ENCODE measurements at places on chromosomes 5 and 9.
A peak's percentile ranks its signal among the peaks of the same experiment; 100 is the strongest.

DNA sequence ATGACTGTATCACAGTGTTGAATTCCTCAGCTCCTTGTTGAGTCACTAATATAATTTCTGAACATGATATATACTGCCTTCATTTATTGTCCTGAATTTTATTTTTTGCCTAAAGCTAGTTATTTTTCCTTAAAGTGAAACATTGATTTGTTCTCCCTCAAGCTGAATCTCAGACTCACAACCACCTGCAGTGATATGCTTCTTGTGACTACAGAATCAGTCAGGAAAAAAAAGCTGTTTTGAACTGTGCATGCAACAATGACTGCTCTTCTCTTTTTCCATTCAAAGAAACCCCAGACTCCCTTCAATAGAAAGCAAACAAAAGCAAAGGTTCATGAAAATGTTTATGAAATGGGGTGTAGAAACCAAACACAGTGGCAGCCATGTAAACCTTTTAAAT is 470.2 kb upstream of the CHD1 start:
- DNase-seq = no peak

DNA sequence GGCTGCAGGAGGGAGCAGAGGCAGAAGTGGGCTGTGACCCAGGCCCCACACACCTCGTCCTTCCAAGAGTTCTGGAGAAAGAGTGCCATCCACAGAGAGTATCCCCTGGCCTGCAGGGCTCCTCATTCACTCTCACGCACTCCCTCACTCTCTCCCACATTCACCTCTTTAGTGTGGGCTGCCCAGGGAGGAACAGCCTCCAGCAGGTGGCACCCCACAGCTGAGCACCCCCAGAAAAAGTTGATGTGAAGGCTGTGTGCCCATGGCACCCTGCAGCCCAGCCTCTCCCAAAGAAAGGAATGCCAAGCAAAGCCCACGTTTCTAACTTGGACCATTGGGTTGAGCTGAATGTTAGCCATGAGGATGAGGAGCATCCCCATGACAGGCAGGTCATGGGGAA is 4.5 kb upstream of the SHC3 start:
- no peak for DNase-seq

DNA sequence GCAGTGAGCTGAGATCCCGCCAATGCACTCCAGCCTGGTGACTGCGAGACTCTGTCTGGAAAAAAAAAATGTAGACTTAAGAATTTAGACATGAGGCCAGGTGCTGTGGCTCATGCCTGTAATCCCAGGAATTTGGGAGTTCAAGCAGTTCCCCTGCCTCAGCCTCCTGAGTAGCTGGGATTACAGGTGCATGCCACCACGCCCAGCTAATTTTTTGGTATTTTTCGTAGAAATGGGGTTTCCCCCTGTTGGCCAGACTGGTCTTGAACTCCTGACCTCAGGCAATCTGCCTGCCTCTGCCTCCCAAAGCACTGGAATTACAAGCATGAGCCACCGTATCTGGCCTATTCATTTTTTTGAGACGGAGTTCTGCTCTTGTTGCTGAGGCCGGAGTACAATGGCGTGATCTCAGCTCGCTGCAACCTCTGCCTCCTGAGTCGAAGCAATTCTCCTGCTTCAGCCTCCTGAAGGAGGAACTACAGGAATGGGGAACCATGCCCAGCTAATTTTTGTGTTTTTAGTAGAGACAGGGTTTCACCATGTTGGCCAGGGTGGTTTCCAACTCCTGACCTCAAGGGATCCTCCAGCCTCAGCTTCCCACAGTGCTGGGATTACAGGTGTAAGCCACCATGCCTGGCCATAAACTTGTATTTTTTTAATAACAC is 14.0 kb downstream of the DDX46 start:
- no peak for DNase-seq

DNA sequence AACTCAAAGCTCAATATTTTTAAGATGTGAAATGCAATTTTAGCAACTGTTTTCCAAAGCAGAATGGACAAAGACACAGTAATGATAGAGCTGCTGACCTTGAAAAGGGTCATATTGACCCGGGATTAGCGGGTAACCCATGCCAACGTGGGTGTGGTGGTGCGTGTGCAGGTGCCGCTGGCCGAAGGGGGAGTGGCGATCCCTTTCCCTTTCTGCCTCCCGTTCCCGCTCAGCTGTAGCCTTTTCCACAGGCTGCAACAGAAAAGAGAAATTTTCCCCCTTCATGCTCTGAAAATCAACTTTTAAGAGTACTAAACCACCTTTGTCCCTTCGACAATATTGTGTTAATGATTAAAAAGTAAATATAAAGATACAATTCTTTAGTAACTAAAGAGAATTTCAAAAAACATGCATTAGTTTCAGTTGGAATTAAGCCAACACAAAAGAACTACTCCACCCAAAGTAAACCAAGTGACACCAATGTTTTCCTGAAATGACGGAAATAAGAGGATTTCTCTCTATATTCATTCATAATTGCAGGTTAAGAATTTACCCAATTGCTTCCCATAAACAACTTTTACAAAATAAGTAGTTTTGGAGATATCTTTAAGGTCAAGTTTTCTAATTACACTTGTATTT is 105.2 kb downstream of the ZNF608 start:
- no peak for DNase-seq

DNA sequence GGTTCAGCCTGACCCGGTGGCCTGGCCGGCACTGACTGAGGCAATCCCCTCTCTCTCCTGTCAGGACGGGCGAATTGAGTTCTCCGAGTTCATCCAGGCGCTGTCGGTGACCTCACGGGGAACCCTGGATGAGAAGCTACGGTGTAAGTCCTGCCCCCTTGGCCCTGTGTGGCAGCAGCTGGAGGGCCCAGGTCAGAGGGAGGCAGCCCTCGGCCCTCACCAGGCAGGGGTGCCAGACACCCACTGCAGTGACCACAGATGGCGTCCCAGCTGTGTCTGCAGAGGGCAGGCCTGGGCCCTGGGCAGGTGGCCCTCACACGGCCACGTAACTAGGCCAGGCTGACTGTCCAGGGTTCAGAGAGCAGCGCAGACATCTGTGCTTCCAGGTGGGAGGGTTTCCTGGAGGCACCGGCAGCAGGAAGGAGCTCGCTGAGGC is 45.9 kb upstream of the HMCN2 start:
- no peak for DNase-seq

- no peak for DNase-seq
Measured at GRCh38 chr9:124198948-124199347, 58.8 kb upstream of the NEK6 start.

GRCh38 chr9:137127301-137128157 is 11.4 kb upstream of the GRIN1 start:
- DNase-seq = no peak

DNA sequence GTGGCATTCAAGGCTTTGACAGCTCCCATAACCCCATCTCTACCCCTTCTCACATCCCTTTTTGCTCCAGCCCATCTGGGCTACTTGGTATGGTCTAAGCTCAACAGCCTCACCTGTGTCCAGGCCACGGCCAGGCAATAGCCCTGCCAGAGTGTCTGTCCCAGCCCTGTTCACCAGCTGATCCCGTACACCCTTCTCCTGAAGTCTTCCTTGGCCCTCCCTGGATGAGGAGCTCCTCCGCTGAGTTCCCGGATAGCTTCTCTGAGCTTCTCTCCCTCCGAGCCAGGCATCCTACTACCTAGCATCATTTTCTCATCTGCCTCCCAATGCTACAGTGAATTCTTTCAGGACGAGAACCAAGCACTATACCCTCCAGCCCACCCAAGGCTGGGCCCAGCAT is 208.2 kb downstream of the DAB2IP start:
- DNase-seq = no peak

DNA sequence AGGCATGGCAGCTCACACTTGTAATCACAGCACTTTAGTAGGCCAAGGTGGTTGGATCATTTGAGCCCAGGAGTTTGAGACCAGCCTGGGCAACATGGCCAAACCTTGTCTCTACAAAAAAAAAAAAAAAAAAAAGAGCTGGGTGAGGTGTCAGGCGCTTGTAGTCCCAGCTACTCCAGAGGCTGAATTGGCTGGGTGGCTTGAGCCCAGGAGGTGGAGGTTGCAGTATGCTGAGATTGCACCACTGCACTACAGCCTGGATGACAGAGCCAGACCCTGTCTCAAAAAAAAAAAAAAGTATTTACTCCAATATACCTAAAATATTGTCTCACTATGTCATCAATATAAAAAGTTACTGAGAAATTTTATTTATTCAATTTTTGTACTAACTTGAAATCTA is 2.8 kb downstream of the SCAI start:
- DNase-seq = no peak

DNA sequence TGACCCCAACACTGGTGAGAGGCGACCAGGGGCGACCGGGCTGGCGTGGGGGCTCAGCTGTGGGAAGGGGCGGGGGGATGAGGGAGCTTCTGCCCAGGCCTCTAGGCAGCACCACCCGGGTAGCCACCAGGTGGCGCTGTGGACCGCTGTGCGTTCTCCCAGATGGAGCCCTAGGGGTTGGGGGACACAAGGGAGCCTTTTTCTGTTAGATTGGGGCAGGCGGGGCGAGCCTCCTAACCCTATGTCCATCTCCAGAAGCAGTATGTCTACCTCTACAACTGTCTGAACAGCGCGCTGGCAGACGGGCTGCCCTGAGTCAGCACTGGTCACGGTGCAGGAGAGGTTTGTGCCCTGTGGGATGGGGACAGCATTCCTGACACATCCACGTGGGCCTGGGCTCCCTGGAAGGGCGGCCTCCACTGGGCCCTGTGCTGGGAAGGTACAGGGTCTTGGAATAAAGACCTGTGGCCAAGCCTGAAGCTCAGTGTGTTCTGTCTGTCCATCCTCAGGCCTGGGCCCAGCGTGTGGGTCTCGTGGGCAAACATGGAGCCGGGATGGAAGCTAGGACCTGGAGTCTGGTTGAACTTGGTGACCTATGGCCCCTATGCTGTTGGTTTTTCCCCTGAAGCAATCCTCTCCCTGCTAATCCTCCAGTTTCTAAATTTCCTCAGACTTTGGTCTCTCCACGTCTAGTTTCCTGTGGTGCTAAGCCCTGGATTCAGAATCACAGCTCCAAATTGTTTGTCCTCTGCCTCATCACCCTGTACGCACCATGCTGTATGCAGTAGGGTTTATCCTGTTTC is 23.1 kb upstream of the SPTLC1 start:
- DNase-seq = peak; percentile 41

- no peak for DNase-seq
Measured at GRCh38 chr5:1429066-1429465, 16.2 kb downstream of the SLC6A3 start.

DNA sequence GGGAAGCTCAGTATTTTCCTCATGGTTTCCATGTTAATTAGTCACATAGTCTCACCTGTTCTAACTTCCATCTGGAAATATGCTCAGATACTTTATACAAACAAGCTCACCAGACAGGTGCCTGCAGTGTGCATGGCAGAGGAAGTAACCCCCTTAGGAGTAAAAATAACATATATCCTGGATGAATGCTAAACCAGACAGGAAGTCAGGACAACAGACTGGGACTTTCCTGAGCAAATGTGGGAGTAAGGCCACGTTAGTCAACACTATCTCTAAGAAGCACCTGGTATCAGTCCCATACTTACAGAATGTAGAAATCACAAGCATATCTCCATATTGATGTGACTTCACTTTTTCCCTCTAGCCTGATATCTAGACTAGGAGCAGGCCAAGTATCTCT is 128.4 kb downstream of the SEC61B start:
- no peak for DNase-seq

- no peak for DNase-seq
Measured at GRCh38 chr5:39024884-39025283, 49.3 kb downstream of the RICTOR start.

- DNase-seq = no peak
Measured at GRCh38 chr9:134136118-134136995, 475 bp downstream of the WDR5 start.
